ENCODE measurements at places on chromosomes 11 and 22.
A peak's percentile ranks its signal among the peaks of the same experiment; 100 is the strongest.

DNA sequence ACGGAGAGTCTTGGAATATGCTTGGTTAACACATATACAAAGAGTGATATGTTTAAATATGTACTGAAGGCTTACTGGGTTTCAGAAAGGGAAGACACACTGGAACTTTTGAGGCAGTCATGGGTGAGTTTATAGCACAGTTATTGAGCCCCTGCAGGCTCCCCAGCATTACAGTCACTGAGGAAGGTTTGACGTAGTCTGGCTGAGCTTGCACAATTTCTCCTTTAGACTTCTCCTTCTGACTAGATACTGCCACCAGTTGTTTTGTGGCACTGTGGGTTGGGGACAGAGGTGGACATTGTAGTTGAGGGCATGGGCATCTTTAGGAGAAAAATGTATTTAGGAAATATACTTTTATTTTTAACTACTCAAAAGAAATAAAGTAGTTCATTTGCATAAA lies 285.4 kb downstream of the C11orf87 start:
- DNase-seq = no peak

DNA sequence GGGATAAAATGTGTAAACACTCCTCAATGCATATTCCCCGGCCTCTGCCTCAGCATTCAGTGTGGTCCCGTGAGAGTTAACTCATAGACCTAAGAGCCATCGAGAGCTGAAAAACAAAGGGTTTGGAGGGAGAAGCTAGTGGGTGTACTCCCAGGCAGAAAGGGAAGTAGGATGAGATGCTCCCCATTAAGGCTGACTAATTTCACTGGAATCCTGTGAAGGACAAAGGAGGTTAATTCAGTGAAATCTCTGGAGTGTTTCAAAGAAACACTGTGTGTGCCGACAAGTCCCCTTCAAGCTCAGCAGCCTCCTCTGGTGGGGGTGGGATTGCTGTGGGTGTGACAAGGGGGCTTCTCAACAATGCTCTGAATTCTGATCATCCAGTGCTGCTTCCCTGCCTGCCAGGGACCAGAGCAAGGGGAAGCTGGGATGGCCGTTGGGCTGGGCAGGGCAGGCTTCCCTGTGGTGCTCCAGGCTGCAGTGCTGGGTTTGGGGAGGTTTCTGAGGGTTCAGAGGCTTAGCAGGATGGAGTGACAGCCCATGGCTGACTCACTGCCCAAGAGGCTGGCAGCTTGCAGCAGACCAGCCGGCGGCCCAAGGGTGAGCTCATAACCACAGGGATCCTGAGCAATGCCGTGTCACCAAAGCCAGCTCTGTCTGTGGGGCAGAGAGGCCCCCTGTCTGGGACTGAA lies 61.4 kb upstream of the BMAL1 start:
- DNase-seq = peak; percentile 98

GRCh38 chr11:126992065-126992803 lies 8.3 kb downstream of the KIRREL3 start:
- no peak for DNase-seq

DNA sequence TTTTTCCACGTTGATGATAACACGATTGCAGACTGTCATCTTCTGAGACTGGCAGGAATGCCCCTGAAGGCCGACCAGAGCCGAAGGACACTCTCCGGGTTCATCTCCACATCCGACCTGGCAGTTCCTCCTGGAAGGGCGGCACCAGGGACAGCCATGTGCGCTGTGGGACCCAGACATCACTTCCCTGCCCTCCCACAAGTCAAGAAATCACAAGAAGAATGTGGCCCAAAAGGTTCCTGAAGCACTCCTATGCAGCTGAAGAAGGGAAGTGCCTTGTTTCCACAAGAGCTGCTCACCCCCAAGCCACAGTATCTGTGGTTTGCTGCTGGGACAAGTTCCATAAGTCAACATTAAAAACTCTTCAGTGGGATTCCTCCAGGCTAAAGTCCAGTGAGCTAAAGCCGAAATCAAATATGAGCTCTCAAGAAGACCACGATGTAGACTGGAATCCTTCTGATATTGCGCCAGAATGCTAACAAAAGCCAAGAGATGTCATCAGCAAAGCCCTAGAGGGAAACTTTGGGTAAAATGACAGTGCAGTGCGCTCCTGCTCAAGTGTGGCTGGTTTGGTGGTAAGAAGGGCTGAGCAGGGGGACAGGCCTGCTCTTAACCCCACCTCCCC lies 21.2 kb downstream of the PACSIN2 start:
- DNase-seq = no peak

DNA sequence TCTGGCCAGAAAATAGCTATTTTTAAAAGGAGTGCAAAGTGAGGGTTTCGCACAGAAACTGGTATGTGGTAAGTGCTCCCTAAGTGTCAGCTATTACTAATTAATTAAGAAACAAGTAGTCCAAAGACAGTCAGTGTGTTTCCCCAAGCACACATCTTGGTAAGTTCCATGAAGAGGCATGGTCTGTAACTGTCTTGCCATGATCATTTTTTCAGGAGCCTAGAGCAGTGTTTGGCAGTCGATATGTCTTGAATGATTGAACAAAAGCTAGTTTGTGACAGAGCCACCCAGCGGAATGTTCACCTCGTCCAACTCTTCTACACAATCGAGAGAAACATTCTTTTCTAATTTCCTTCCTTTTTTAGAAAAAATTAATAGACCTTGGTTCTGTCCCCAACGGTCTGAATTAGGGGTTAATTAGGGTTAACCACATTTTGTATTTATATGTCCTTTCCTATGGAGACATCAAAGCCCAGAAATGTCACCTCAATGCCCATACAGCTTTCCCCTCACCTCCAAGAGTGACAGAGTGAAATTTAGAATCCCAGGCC lies 57.6 kb upstream of the FTH1 start:
- no peak for DNase-seq

GRCh38 chr11:97570636-97571035 lies 1180.8 kb downstream of the JRKL start:
- peak; percentile 7 for DNase-seq

DNA sequence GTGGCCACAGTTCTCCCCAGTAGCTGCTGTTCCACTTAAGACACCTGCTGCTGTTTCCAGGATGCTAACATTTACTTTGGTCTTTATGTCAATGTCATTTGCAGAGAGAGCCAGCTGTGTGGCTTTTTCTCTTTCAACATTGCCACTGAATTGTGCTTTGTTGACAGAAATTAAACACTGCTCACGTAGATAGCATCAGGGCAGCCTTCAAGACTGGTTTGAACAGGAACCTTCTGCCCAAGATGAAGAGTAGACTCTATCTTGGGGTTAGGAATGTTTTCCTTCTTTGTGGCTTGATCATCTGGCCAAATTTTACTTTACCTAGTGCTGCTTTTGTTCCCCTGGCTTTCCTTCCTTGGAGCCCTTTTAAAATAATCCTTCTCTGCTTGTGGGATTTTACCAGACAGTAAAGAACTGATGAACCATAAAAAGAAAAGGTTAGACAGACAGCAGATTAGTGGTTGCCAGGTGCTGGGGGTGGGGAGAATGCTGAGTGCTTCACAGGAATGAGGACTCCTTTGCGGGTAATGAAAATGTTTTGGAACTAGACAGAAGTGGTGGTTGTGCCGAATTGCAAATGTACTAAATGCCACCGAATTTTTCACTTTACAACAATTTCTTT lies 22.7 kb upstream of the XBP1 start:
- no peak for DNase-seq

GRCh38 chr22:35777335-35777975 lies 59.8 kb downstream of the APOL5 start:
- peak; percentile 79 for DNase-seq

DNA sequence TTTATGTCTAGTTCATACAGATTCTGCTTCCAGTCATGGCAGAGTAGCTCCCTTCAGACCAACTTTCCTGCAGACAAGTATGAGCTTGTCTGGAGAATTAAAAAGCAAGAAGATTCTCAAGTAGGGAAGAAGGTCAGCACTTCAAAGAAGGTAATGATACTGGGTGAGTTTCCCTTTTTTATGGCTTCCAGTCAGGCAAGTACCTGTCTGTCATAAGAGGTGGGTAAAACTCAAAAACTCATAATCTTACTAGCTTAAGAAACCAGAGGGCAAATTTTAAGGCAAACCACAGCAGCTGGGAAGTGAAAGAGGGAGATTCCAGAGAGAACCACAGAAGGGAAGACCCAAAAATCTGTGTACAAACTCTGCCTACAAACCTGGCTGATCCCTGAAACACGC lies 54.2 kb downstream of the DENND5A start:
- no peak for DNase-seq

GRCh38 chr11:133889893-133890292 lies 44.6 kb upstream of the SPATA19 start:
- no peak for DNase-seq

DNA sequence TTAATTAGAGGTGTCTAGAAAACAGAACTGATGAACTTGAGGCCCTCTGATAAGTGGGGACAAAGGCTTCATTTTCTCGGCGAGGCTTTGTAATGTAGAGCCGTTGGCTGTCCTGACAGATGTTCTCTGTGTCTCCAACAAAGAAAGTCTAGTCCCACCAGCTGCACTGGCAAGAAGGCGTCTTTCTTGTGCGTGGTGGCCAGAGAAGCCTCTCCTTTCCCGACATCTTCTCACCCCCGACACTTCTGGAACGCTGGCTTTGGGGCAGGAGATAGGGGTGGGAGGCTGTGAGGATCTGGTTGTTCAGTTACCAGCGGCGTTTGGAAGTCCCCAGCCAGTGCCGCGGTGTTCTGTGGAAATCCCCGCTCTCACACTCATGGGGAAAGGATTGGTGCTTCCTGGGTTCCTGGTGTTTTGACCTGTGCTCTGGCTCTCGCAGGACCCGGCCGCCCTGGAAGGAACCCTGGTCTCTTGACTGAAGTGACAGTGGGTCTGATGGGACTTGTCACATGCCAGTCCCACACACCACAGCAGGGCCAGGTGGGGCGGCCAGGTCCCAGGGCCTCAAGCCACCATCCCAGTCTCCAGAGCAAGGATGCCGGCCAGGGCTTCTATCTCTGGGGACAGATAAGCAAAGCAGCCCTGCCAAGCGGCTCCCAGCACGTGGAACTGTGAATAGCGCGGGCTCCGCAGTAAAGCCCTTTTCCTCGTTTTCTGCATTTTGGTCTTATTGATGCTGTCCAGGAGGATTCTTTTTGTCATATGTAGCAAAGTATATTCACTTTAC lies 23.2 kb downstream of the FADS2 start:
- DNase-seq = no peak

GRCh38 chr22:45329530-45329936 lies 19.8 kb downstream of the FAM118A start:
- DNase-seq = no peak

- DNase-seq = no peak
Measured at GRCh38 chr22:37199760-37200108, 11.7 kb upstream of the C1QTNF6 start.

DNA sequence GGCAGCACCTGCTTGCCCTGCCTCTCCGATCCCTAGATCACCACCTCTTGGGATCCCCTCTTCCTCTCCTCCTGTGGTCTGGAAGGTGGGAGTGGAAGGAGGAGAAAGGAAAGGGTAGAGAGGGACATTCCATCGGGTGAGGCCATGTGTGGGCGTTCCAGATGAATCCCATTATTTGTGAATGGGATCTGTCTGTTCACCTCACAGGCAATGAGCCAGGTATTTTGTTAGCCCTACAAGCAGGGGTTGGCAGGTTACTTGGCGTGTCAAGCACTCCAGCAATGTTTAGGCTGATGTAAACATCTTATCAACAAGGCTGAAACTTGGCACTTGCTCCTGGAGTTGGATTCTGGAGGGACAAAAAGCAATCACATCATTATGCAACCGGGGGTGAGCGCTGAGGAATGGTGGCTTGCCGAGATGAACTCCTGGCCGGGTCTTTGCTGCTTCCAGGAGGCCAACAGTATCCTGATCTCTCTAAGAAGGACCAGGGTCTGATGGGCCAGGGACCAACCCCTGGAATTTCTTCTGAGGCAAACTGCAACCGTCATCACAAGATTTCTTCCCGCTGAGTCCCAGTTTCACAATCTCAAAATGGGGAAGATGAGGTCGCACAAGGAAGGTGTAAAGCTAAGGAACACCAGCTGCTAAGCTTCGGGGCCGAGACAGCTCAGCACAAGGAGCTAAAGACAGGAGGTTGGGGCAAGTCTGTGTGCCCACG lies 7.8 kb downstream of the ADAMTS8 start:
- no peak for DNase-seq

DNA sequence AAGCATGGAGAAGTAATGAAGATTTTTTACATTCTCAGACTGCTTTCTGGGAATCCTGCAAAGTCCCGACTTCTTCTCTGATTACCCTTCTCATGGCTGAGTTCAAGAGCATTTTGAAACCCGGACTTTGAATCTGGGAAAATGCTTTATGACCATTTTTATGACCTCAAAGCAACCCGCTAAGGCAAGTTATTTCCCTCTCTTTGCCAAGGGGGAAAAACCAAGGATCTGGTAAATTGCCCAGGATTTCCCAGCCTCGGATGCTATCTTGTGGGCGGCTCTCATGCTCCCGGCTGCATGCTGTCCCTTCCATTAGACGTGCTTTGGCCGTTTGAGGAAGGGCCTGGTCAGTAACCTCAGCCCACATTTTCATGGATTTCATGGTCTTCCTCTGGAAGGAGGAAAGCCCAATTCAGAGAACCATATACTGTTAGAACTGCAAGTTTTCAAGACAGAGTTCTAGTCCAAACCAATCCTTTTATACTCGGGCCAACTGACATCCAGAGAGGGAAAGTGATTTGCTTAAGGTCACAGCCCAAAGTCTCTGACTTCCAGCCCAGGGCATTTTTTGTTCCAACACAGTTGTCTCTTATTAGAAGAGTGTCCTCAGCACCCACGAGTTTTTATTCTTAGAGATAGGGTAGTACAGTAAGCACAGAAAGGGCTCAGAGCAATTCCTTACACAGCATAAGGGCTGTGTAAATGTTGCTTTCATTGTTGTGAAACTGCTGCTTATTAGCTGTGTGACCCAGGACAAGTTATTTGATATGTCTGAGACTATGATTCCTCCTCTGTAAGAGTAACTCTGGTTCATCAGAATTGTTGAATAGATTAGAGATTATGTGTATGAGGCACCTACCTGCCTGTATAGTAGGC lies 77.4 kb downstream of the NAV2 start:
- no peak for DNase-seq

GRCh38 chr11:128451652-128452470 lies 135.5 kb downstream of the ETS1 start:
- DNase-seq = no peak

DNA sequence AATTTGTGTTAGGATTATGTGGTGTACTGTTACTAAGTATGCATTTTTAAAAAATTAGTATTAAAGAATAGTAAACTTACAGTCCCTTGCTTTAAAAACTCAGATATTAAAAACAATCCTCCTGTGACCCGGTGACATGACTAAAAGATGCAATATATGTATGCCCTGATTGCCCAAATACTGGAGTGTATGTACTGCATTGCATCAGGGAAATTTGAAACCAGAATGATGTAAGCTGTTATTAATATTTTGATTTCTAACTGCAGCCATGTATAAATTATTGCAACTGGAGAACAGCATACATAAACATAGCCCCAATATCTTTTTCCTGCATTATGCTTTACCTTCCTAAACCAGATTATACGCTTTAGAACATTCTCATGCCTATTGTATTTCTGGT lies 3.7 kb upstream of the HSPA8 start:
- no peak for DNase-seq

GRCh38 chr22:22167791-22168189 lies 76.8 kb upstream of the VPREB1 start:
- DNase-seq = no peak

- no peak for DNase-seq
Measured at GRCh38 chr11:13249992-13250391, 27.6 kb upstream of the BMAL1 start.

Data from kidney capillary endothelial cell (primary cell).